ENCODE measurements at places on chromosomes 2 and 18. TPM values are rescaled to one million over a fixed set of nuclear protein-coding genes. Genes with fewer than 3 reads are reported as not detected.

The XDH gene
- under 0.01 TPM for total RNA-seq

The BOK gene
- total RNA-seq = 26.4 TPM

The CPLX4 gene
- total RNA-seq = 0.22 TPM

The CD226 gene
- 1.9 TPM for total RNA-seq

The KCNE4 gene
- total RNA-seq = 23.8 TPM

Data from spinal cord (tissue), 10 donors.